ENCODE measurements at places on chromosomes 12 and 14. TPM values are rescaled to one million over a fixed set of nuclear protein-coding genes. Genes with fewer than 3 reads are reported as not detected.
A peak's percentile ranks its signal among the peaks of the same experiment; 100 is the strongest.

DNA sequence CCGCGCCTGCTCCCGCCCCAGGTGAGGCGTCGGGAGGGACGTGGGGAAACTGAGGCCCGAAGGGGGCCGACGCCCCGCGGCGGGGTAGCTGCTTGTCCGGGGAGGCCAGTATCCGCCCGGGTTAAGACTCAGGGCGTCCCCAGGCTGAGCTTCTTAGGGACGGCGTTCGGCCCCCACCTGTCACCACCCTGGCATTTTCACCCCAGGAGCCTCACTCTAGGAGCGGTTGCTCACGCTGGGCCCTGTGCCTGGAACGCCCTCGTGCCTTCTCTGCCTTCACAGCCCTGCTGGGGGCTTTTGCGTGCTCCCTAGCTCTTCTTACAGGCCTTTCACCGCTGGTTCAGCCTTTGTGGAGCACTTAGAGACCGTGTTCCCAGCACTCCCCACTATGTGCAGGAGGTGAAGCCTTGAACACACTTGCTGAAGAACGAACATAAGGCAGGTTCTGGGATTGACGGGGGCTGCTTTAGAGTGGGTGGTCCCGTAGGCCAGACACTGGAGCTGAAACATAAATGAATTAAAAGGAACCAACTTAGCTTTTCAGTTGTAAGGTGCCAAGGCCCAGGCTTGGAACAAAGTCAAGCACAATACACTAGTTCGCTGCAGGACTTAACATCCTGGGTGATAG lies 601 bp downstream of the ZNF839 start:
- peak overlapping the region; percentile 70 for H3K4me3 ChIP-seq
- H3K4me1 ChIP-seq = peaks cover 45% of the 10 kb centered on the region
- peak; percentile 42 for DNase-seq
- peak overlapping the region; percentile 94 for H3K27ac ChIP-seq
- H3K36me3 ChIP-seq = no peaks in the 10 kb centered on the region

DNA sequence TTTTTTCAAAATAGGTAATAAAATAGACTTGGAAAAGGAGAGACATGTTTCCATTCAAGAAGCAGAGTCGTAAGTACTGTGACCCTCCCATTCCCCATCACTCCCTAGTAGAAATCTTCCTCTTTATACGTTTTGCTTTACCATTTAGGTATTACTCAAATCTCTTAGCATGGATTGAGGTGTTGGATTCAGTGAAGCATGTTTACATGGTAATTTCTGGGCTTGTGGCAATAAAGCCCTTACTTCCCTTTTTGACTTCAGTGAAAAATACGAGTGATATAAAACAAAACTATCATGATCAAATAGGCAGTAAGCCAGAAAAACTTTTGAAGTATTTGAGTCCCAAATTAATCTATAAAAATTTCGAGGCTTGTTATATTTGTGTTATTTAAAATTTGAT lies 27.4 kb downstream of the RAB21 start:
- no peak overlapping the region for H3K4me3 ChIP-seq
- DNase-seq = no peak
- H3K27ac ChIP-seq = no peak overlapping the region
- H3K4me1 ChIP-seq = no peaks in the 10 kb centered on the region
- no peaks in the 10 kb centered on the region for H3K27me3 ChIP-seq

DNA sequence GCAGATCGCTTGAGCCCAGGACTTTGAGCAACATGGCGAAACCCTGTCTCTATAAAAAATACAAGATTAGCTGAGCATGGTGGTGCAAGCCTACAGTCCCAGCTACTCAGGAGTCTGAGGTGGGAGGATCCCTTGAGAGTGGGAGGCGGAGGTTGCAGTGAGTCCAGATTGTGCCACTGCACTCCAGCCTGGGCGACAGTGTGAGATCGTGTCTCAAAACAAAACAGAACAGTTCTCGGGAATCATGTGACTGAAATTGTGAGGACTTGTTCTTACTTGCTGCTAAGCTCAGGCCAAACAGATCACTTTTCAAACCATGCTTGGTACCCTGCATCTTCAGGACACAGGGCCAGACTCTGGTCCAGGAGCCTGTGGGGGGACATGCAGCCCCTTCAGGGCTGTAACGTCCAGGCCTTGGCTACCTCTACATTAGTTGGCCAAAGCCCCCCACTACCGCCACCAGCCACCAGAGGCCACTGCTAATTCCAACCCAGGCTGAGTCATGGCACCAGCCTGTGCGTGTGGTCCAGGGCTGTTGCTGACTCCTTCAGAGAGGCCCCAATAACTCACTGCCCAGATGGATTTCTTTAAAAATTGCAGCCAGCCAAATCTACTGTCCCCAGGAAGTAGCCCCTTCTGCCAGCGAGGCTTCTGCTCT lies 33.4 kb upstream of the SYNDIG1L start:
- H3K4me1 ChIP-seq = no peaks in the 10 kb centered on the region
- no peaks in the 10 kb centered on the region for H3K36me3 ChIP-seq
- H3K27ac ChIP-seq = no peak overlapping the region
- H3K4me3 ChIP-seq = no peak overlapping the region
- no peaks in the 10 kb centered on the region for H3K27me3 ChIP-seq

GRCh38 chr14:104632781-104633180 lies 28.2 kb upstream of the TMEM179 start:
- peaks cover 2% of the 10 kb centered on the region for H3K27me3 ChIP-seq
- no peaks in the 10 kb centered on the region for H3K36me3 ChIP-seq
- DNase-seq = no peak
- H3K4me1 ChIP-seq = no peaks in the 10 kb centered on the region

GRCh38 chr12:41288142-41288811 lies 100.2 kb downstream of the PDZRN4 start:
- no peaks in the 10 kb centered on the region for H3K36me3 ChIP-seq
- H3K4me1 ChIP-seq = no peaks in the 10 kb centered on the region
- H3K27me3 ChIP-seq = no peaks in the 10 kb centered on the region
- H3K27ac ChIP-seq = no peak overlapping the region

DNA sequence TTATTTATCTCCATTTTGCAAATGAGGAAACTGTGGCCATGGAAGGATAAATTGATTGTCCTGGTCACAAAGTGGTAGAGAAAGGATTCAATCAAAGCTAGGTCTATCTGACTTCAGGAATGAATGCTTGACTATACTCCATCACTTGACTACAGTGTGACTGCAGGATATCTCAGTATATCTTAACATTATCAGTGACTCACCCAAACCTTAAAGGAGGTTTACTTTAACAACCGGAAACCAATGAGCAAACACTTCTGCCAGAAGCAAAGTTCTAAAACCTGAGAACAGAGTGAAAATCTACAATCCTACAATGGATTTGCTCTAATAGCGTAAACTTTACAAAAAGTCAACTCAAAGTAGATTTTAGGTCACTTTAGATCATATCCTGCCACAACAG lies 277.0 kb downstream of the CEP128 start:
- no peaks in the 10 kb centered on the region for H3K36me3 ChIP-seq
- H3K27me3 ChIP-seq = no peaks in the 10 kb centered on the region
- H3K27ac ChIP-seq = no peak overlapping the region

GRCh38 chr14:87044807-87045206 lies 948.2 kb downstream of the GALC start:
- no peak overlapping the region for H3K4me3 ChIP-seq
- no peaks in the 10 kb centered on the region for H3K4me1 ChIP-seq
- no peak for DNase-seq
- no peak overlapping the region for H3K27ac ChIP-seq
- H3K27me3 ChIP-seq = no peaks in the 10 kb centered on the region
- H3K36me3 ChIP-seq = no peaks in the 10 kb centered on the region

- H3K27ac ChIP-seq = no peak overlapping the region
- no peak overlapping the region for H3K4me3 ChIP-seq
- H3K27me3 ChIP-seq = no peaks in the 10 kb centered on the region
Observed at GRCh38 chr12:47750916-47751470, 7.7 kb downstream of the RAPGEF3 start.

- no peak for DNase-seq
- no peaks in the 10 kb centered on the region for H3K27me3 ChIP-seq
- no peak overlapping the region for H3K4me3 ChIP-seq
- no peak overlapping the region for H3K27ac ChIP-seq
- H3K36me3 ChIP-seq = no peaks in the 10 kb centered on the region
- no peaks in the 10 kb centered on the region for H3K4me1 ChIP-seq
Observed at GRCh38 chr12:19909418-19909817, 458.9 kb upstream of the PDE3A start.

- no peak for DNase-seq
- H3K27me3 ChIP-seq = no peaks in the 10 kb centered on the region
- H3K36me3 ChIP-seq = no peaks in the 10 kb centered on the region
- H3K4me1 ChIP-seq = no peaks in the 10 kb centered on the region
- H3K4me3 ChIP-seq = no peak overlapping the region
- H3K27ac ChIP-seq = no peak overlapping the region
Observed at GRCh38 chr12:4157122-4157521, 116.4 kb upstream of the CCND2 start.

- H3K4me3 ChIP-seq = no peak overlapping the region
- peaks cover 9% of the 10 kb centered on the region for H3K4me1 ChIP-seq
- no peaks in the 10 kb centered on the region for H3K27me3 ChIP-seq
- H3K36me3 ChIP-seq = no peaks in the 10 kb centered on the region
- no peak for DNase-seq
Observed at GRCh38 chr12:1126091-1126490, 135.1 kb downstream of the ERC1 start.

- H3K27me3 ChIP-seq = no peaks in the 10 kb centered on the region
- peaks cover 21% of the 10 kb centered on the region for H3K36me3 ChIP-seq
- no peak overlapping the region for H3K27ac ChIP-seq
Observed at GRCh38 chr14:35829449-35829848, 3.3 kb downstream of the BRMS1L start.

Gene CISTR
- total RNA-seq = not detected

DNA sequence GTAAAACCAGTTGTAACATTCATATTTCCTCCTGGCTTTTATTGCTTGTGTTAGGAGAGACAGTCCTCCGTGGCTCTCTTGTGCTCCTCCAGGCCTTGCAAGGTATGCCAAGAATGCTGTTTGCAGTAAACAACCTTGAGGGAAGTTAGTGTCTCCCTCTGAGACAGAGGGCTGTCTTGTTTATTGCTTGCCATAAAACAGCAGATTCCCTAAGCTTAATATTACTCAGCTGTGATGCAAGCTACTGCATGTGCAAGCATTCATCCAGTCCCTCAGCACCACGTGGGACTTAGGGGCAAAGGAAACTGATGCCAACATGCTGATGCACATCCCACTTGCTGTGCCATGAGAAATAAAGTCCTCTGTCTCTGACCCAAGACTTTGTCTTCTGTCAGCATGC lies 6.6 kb downstream of the POMT2 start:
- no peak overlapping the region for H3K4me3 ChIP-seq

- H3K27me3 ChIP-seq = no peaks in the 10 kb centered on the region
- no peaks in the 10 kb centered on the region for H3K36me3 ChIP-seq
- H3K4me1 ChIP-seq = no peaks in the 10 kb centered on the region
Observed at GRCh38 chr14:101294136-101294535, 267.2 kb upstream of the DIO3 start.

DNA sequence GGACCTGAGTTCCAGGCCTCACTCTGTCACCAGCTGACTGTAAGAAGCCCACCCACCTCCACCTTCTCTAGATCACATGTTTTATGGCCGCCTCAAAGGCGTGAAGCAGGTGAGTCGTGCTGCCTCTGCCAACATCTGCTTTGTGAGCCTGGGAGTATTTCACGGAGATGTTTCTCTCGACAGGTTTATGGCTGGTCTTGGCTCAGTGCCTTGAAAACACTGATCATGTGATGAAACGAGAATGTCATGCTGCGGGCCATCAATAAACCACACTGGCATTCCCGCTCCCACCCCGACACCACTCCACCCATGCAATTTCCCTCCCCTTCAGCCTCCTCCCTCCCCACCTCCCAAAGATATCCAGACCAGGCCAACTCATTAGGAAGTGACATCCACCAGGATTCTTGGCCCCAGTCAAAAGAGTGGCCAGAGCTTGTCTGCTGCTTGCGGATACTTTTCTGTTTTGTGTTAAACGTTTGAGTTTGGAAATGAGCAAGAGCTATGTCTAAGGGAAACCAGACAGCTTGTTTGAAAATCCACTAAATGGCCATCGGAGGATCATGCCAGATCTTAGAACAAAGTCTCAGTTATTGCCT lies 53.8 kb upstream of the NTF3 start:
- H3K4me3 ChIP-seq = no peak overlapping the region
- no peaks in the 10 kb centered on the region for H3K4me1 ChIP-seq
- H3K27me3 ChIP-seq = no peaks in the 10 kb centered on the region
- H3K36me3 ChIP-seq = no peaks in the 10 kb centered on the region

DNA sequence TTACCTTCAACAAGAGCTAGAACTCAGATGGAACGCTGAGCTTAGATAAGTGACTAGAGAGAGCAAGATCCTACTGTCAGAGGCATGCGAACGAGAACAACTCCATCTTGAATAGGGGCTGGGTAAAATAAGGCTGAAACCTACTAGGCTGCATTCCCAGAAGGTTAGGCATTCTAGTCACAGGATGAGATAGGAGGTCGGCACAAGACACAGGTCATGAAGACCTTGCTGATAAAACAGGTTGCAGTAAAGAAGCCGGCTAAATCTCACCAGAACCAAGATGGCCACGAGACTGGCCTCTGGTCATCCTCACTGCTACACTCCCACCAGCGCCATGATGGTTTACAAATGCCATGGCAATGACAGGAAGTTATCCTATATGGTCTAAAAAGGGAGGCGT lies 59.6 kb upstream of the PLEKHG3 start:
- no peaks in the 10 kb centered on the region for H3K4me1 ChIP-seq
- peak overlapping the region; percentile 39 for H3K27ac ChIP-seq
- H3K27me3 ChIP-seq = no peaks in the 10 kb centered on the region
- DNase-seq = no peak

Gene MSI1
- total RNA-seq = 1.3 TPM

GRCh38 chr14:80781972-80782367 lies 159.6 kb downstream of the CEP128 start:
- no peak overlapping the region for H3K4me3 ChIP-seq
- peaks cover 6% of the 10 kb centered on the region for H3K36me3 ChIP-seq
- no peaks in the 10 kb centered on the region for H3K4me1 ChIP-seq
- no peak for DNase-seq
- H3K27ac ChIP-seq = no peak overlapping the region

Gene LTB4R
- 26.1 TPM for total RNA-seq

- H3K27ac ChIP-seq = peak overlapping the region; percentile 92
- no peaks in the 10 kb centered on the region for H3K36me3 ChIP-seq
- DNase-seq = no peak
- peaks cover 13% of the 10 kb centered on the region for H3K27me3 ChIP-seq
Observed at GRCh38 chr12:57745485-57745881, 644 bp downstream of the TSPAN31 start.

GRCh38 chr12:4034921-4035320 lies 161.7 kb upstream of the PARP11 start:
- H3K4me3 ChIP-seq = no peak overlapping the region
- no peaks in the 10 kb centered on the region for H3K36me3 ChIP-seq
- peaks cover 24% of the 10 kb centered on the region for H3K27me3 ChIP-seq

GRCh38 chr14:94343238-94344005 lies 20.3 kb upstream of the SERPINA6 start:
- H3K4me3 ChIP-seq = no peak overlapping the region
- H3K27me3 ChIP-seq = no peaks in the 10 kb centered on the region
- no peaks in the 10 kb centered on the region for H3K36me3 ChIP-seq
- DNase-seq = no peak
- H3K4me1 ChIP-seq = peaks cover 14% of the 10 kb centered on the region

DNA sequence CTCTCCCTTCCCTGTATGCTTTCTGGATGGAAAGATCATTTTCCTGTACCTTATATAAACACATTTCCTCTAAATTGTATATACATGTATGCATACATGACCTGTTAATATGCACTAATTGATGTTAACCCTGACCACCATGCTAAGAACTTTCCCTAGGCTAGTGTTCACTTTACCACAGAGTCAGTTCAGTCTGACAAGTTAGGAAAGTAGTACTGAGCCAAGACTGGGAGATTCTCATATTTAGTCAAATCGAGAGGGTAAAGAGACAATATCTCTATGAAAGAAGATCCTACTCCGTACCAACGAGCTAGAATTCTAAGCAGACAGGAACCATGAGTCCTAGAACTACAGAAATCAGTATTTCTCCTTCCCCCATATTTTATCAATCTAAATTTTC lies 36.8 kb downstream of the ATF7 start:
- H3K4me3 ChIP-seq = no peak overlapping the region
- H3K36me3 ChIP-seq = peaks cover 6% of the 10 kb centered on the region
- H3K27ac ChIP-seq = no peak overlapping the region
